ENCODE measurements at places on chromosomes 3 and 15.

GRCh38 chr3:60056404-60056803, 1006.6 kb upstream of the CFAP20DC start:
- DNase-seq, result no peak

GRCh38 chr15:100201376-100202280, 140.1 kb downstream of the ADAMTS17 start:
- DNase-seq, result no peak

- no peak for DNase-seq
Measured at GRCh38 chr3:72388117-72388516, 460.1 kb downstream of the SHQ1 start.

- no peak for DNase-seq
Measured at GRCh38 chr3:171301998-171302397, 158.2 kb downstream of the TNIK start.

- DNase-seq, result no peak
Measured at GRCh38 chr3:22318325-22318724, 567.3 kb upstream of the ZNF385D start.

- DNase-seq, result peak; percentile 14
Measured at GRCh38 chr15:58864602-58865424, 68.7 kb downstream of the SLTM start.

Measured in T-helper 1 cell (primary cell).